ENCODE measurements at places on chromosomes 2 and 18. TPM values are rescaled to one million over a fixed set of nuclear protein-coding genes. Genes with fewer than 3 reads are reported as not detected.

Gene SP110
- 6.2 TPM for total RNA-seq

Gene CD207
- not detected for total RNA-seq

Gene CCBE1
- total RNA-seq = 0.13 TPM

Gene PROKR1
- total RNA-seq = not detected

Gene IHH
- 0.23 TPM for total RNA-seq

Gene KRTCAP3
- total RNA-seq = 1.9 TPM

Gene SALL3
- total RNA-seq = not detected

Gene HAT1
- total RNA-seq = 74.7 TPM

Gene SEPTIN2
- 303 TPM for total RNA-seq

Gene SERPINB11
- total RNA-seq = not detected

Gene IGFBP5
- total RNA-seq = 1.9 TPM

Gene TSPYL6
- not detected for total RNA-seq

Gene RUFY4
- not detected for total RNA-seq

- DNase-seq = no peak
These were observed at the start of gene PAX3 for GRCh38 chr2:222298311-222299150. PAX3 (minus strand) TSS chr2:222298998; CDS start chr2:222298615, 383 bp downstream.

- DNase-seq = no peak
These were observed 14.9 kb downstream of the TYW5 start for GRCh38 chr2:199940373-199940772.

DNA sequence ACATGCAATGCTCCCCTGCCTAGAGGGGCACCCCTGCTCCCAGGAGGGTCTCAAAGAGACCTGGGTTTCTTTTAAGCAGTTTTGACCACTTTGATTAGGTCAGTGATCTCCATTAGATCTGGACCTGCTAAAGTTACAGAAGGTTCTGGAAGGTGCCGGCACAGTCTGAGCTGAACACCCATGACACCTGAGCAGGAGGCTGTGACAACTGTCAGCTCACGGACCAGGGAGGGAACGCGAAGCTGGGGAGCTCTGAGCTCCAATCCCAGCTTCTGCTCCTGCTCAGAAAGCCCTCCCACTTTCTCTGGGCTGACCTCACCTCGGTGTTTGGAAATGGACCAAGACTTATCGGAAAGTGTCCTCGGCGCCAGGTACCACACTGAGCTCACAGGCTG, 113.8 kb downstream of the NFATC1 start:
- DNase-seq = no peak

DNA sequence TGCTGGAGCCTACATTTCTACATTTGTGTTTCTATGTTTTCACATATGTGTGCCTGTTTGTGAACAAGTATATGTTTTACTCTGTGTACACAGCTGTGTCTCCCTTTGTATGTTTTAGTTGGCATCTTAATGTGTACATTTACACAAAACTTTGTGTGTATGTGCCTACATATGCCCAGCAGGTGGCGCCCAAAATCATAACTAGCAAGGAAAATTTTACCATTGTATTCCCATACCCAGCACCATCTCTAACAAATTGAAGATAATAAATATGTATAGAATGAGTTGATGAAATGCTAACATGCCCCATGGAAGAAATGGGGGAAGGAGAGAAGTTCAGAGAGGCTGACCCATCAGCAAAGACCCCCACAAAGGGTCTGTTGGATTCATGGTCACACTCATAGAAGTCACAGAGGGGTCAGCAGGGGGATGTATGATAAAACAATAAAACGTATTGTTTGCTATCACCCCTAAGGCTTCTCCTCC, 48.1 kb downstream of the PKDCC start:
- peak; percentile 41 for DNase-seq

DNA sequence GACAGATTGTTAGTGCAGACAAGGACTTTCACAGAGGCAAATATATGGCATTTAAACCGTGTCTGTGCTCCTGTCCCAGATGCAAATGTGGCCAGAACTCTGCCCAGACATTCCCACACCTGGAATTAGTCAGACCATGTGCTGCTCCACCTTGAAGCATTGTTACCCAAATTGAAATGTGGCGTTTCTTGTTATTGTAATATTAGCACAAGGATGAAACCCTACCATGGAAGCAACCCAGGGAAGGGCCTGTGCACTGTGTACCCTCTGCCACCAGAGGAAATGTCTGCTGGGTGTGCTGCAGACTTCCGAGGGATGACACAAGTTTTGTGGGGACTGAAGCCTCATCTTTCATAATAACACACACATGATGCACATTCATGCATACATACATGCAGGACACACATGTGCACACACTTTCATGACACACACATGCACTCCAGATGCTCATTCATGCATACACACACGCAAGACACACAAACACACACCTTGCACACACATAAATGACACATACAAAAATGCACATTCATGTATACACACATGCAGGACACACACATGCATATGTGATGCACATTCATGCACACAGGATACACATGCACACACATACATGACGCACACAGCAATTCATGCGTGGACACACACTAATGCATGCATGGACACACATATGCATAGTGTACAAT, 133.2 kb upstream of the SNTG2 start:
- DNase-seq = no peak

DNA sequence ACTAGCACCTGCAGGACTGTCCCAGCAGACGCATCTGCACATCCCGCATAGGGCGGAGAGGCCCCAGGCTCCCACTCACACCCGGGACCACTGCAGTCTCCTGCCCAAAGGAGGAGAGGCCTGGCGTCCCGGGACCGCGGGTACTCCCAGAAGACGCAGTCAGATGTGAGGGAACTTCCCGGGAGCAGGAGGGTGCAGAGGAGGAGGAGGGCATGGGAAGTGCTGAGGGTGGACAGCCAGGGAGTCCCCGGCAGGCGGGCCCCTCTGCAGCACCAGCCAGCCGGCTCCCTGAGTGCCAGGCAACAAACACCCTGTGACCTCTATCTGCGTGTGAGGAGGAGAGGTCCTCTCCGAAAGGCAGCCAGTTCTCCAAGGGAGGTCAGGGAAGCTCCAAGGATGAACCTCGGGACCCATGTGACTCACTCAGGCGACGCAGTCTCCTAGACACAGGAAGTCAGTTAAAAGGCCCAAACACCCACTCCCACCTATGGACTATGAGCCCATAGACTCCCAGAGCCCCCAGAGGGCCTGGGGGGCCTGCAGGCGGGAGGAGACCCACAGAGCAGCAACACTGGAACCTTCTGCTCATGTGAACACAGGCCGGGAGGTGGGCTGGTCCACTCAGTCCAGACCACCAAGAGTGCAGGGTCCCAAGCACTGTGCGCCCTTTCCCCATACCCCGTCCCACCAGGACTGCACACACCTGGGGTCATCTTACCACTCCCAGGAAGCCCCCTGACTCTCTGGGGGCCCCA, 4.2 kb downstream of the PXDN start:
- no peak for DNase-seq

- no peak for DNase-seq
These were observed 13.4 kb downstream of the SMC6 start for GRCh38 chr2:17740203-17740602.

GRCh38 chr2:45728458-45728942, 77.0 kb downstream of the PRKCE start:
- no peak for DNase-seq

DNA sequence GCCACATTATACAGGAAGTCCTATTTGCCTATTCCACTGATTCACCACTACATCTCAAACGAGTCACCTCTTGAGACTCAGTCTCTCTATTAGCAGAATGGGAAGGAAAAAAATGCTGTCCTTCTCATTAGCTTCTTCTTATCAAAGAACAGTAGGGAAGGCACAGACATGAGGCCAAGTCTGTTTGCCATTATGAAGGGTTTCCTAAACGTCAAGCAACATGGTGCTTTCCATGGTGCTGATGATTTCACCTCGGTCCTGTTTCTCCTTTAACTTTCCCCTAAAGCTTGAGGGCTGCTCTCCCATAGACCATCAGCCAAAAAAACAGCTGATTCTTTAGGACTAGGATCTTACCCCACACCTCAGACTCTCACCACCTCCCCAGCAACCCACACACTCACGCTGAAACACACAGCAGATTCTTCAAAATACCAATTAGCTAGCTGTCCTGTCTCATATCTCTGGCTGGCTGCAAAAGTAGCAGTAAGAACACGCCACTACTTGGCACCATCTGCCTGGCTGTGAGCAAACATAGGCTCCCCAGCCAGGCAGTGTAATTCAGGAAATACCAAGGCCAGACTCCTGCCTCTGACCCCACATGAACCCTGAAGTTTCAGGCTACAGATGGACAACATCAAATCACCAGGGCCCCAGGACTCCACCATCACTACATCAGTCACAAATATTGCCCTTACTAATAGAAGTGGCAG, 30.5 kb downstream of the GALNT14 start:
- DNase-seq = no peak

GRCh38 chr2:156490466-156490840, 54.3 kb downstream of the GPD2 start:
- no peak for DNase-seq

- no peak for DNase-seq
These were observed 79.2 kb upstream of the EML6 start for GRCh38 chr2:54644236-54644635.

GRCh38 chr2:216690853-216691741, 4.3 kb downstream of the IGFBP5 start:
- DNase-seq = no peak

DNA sequence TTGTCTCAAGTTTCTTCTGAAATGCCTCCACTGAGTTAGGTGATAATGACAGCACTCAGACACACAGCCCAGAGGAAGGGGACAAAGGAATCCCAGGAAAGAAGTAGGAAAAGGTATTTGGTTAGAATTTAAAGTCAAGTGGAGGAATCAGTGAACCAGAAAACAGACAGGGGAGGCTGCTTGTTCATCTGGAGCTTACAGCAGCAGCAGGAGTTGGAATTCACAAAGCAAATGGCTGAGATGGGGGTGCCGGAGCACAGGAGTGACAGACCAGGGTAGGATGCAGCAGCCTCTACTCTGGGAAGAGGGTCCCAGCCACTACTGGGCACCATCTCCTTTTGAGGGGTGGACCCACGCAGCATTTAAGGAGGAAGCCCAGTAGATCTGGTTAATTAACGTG, 104.8 kb downstream of the ST6GAL2 start:
- no peak for DNase-seq

- DNase-seq = no peak
These were observed 7.7 kb downstream of the CYP1B1 start for GRCh38 chr2:38068234-38068633.

DNA sequence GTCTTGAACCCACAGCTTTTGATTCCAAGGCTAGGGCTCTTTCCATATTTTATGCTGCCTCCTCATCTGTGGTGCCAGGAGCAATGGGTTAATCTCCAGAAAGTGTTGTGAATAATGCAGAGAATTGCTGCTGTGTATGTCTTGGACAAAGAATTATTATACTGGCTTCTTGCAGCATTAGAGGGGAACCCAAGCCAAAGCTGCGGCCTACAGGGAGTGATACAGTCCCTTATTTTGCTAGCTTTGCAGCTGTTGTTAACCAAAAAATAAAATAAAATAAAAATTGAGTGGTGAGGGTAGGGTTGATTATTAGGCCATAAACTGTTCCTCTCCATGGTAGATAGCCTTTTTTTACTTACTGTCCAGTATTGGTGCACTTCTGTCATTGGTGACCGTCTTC, 16.7 kb downstream of the WIPF1 start:
- no peak for DNase-seq

DNA sequence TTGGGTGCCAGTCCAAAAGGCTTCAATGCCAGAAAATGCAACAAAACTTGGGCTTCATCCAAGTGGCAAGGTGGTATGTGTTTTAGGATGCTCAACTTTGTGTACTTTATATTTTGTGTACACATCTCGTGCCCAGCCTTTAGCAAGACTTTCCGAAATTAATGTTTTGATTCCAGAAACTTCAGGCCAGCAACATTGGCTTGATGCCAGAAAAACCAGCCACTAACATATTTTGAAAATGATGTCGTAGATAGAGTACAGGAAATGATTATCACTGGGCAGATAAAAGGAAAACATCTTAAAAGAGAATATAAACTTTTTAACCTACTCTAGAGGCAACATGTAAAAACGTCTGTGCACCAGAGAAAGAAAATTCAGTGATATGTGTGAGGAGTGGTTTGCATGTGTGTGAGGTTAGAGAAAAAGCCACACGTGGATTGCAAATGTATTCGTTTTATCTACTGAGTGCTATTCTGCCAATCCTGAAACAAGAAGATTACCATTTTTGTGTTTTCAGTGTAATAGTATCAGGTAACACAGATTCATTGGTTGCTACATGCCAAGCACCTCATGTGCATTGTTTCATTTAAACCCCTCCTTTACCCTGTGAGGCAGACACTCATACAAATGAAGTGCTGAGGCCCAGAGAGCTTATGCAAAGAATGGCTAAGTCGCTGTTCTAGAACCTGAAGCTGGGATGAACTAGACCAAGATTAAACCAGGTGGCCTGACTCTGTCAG, 264.8 kb downstream of the C1D start:
- DNase-seq = no peak

- DNase-seq = no peak
These were observed 947 bp downstream of the ITSN2 start for GRCh38 chr2:24359129-24360049.

DNA sequence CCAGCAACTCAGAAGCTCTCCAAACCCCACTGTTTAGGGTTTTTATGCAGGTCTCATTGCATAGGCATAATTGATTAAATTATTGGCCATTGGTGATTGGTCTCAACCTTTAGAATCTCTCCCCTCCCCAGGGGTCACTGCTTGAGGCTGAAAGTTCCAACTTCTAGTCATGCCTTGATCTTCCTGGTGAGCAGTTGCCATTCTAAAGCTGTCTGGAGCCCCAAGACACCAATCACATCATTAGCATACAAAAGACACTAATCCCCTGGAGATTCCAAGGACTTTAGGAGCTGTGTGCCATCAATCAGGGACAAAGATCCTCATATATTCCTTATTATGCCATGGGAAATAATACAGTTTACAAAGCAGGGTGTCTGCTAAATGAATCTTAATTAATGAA, 863.4 kb upstream of the KLHL29 start:
- no peak for DNase-seq

DNA sequence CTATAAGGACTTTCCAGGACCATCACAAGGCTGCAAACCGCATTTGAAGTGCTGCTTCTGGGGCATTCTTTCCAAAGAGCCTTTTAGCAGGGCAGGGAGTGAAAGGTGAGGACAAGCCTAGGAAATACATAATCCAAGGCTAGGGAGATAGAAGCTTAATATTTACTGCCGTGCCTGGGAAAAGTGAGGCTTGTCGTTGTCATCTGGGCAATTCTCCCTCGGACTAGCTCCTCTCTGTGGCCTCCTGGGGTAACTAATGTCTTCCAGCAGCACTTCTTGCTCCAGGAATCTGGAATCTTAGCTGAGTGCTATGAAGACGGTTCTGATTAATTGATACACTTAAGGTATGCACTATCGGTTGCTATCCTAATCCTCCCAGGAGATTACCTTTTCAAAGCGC, 69.3 kb upstream of the ATL2 start:
- no peak for DNase-seq

Data from Panc1 (cell line).